ENCODE measurements at places on chromosomes 1 and 21.

DNA sequence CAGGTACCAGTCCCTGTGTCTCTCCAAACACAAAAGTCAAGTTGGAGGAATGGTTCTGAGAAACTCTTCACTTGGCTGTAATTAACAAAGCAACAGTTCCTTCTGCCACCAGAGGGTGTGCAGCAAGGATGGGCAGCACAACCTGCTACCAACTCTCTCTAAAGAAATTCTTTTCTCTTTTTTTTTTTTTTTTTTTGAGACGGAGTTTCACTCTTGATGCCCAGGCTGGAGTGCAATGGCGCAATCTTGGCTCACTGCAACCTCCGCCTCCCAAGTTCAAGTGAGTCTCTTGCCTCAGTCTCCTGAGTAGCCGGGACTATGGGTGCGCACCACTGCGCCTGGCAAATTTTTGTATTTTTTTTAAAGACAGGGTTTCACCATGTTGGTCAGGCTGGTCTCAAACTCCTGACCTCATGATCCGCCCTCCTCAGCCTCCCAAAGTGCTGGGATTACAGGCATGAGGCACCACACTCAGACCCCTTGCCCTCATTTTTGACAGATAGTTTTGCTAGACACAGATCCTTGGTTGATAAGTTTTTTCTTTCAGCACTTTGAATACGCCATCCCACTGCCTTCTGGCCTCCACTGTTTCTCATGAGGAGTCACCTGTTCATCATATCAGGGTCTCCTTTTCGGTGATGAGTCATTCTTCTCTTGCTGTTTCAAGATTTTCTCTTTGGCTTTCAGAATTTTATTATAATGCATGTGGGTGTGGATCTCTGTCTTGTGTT lies 12.1 kb upstream of the DEGS1 start:
- DNase-seq = no peak

- no peak for DNase-seq
Measured at GRCh38 chr1:32249831-32250525, 1.1 kb upstream of the LCK start.

DNA sequence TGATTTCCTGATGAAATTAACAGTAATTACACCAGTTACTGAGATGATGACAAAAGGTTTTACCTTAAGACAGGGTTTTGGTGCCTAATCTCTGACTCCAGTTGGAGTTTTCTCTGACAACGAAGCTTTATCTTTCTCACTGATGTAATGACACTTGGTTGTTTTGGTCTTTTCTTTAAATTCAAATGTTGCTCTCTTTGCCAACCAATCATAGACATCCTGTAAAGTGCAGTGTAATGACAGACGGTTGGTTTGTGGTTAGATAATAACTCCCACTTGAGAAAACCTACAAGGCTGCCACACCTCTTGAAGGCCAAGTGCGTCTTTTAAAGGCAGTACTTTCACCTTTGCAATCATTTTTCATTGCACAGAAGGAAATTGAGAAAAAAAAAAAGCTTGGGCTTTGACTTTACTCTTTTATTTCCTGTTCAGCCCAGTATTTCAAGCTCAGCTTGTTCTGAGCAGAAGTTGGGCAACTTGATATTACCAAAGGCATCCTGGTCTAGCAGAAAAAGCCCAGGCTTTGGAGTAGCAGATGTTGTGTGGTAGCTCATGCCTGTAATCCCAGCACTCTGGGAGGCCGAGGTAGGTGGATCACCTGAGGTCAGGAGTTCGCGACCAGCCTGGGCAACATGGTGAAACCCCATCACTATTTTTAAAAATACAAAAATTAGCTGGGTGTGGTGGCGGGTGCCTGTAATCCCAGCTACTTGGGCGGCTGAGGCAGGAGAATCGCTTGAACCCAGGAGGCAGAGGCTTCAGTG lies 14.9 kb downstream of the PDIK1L start:
- DNase-seq = peak; percentile 60

GRCh38 chr1:12544357-12544756 lies 73.7 kb downstream of the DHRS3 start:
- no peak for DNase-seq

GRCh38 chr1:94602316-94602715 lies 60.8 kb upstream of the F3 start:
- DNase-seq = peak; percentile 77

GRCh38 chr1:27662707-27663393 lies 9.1 kb downstream of the IFI6 start:
- peak; percentile 41 for DNase-seq

GRCh38 chr1:209850342-209850979 lies 22.7 kb downstream of the UTP25 start:
- no peak for DNase-seq

DNA sequence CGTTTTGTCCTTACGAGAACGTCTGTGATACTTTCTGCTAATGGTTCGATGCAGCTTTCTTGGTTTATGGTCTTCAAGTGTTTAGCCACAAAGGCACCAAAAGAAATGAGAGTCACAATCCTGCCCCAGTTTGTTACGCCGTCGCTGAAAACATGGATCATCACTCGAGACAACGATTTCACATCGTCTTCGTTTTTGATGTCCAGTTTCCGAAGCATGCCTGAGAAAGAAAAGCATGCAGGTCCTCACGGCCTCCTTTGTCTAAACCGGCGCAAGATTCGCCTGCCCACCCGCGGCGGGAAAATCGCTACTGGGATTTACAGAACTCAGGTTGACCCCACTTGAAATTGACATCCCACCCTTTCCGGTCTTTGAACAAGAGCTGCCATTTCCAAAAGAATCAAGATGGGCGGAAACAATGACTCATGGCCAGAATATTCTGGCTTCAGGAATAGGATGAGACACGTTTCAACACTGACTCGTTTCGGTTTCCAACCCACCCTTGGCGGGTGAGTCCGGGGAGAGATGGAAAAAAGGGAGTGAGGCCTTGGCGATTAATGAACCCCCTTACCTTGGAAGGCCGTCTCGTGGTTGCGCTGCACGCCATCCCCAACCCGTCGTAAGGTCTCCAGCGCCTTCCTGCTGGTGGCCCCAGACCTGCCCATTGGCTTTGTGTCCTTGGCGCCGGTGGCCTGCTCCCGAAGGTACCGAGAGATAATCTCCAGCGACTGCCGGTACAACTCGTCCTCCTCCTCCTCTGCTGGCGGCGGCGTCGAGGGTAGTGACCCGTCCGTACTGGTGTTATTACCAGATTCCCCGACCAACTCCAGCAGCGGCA lies 919 bp downstream of the MCL1 start:
- DNase-seq = peak; percentile 87

DNA sequence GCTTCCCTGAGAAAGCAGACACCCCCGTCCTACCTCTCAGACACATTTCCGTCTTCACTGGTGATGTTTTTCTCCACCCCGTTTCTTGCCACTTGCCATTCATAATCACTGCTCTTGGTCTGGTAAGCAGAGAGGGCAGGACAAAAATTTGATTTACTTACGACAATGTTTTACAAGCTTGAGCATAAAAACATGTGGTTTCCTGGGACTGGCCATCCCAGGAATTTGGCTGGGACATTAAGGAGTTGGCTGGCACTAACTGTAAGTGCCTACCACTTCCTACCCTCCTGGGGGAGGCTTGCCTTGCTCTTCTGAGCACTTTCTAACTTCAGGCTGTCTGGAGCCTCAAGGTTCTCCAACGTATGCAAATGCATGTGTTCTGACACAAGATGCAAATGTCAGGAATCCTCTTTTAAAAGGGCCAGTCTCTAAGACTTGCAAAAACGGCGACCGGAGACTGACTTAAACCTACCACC lies 24.2 kb downstream of the ZBTB18 start:
- no peak for DNase-seq

DNA sequence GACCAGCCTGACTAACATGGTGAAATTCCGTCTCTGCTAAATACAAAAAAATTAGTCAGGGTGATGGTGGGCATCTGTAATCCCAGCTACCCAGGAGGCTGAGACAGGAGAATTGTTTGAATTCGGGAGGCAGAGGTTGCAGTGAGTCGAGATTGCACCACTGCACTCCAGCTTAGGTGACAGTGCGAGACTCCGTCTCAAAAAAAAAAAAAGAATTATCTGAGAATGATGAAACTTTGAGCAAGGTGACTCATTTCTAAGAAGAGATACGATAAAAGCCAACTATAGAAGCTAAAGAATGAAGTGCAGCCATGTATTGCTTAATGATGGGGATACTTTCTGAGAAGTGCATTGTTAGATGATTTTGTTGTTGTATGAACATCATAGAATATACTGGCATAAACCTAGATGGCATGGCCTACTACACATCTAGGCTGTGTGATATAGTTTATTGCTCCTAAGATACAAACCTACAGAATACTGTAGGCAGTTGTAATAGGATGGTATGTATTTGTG lies 64.7 kb downstream of the SNRPE start:
- DNase-seq = peak; percentile 63

- peak; percentile 79 for DNase-seq
Measured at GRCh38 chr1:13781907-13782633, 82.1 kb downstream of the PRDM2 start.
